Heart right ventricle (tissue), 16 donors: ENCODE measurements at places on chromosomes 5 and 9. TPM values are rescaled to one million over a fixed set of nuclear protein-coding genes. Genes with fewer than 3 reads are reported as not detected.

DNA sequence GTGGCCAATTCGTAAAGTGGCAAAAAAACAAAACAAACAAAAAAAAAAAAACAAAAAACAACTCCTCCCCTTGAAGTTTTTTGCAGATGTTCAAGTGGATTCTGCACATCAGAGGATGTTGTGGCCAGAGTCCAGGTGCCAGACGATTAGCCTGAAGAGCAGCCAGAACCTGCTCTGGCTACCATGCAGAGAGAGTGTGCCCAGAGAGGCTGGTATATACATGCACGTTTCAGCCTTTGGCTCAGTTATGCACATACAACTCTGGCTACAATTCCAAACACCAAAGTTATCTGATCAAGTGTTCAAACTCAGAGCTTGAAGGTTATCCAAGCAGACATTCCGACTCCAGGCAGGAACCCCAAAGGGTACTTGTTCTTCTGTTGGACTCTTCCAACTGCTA, 34.7 kb downstream of the GGTA1 start:
- no peak for DNase-seq

DNA sequence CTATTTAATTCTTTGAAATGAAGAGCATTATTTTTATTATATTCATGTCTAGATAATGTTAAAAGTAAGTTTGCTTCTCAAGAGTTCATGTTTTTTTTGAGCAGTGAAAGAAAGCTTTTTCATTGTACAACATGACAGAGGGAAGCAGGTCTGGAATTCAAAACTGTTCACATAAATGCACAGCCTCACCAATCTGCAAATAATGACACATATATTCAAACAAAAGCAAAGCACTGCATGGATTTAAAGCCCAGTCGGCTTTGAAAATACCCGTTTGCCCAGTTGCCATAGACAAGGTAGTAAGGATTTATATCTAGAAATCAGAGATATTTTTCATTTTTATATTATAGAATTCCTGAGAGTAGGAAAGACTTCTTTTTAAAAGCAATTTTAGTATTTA, 201.8 kb downstream of the CD180 start:
- DNase-seq = no peak

- DNase-seq = peak; percentile 39
Measured at GRCh38 chr5:35012796-35013195, 35.0 kb downstream of the AGXT2 start.

Gene SLCO6A1
- not detected for polyA plus RNA-seq

DNA sequence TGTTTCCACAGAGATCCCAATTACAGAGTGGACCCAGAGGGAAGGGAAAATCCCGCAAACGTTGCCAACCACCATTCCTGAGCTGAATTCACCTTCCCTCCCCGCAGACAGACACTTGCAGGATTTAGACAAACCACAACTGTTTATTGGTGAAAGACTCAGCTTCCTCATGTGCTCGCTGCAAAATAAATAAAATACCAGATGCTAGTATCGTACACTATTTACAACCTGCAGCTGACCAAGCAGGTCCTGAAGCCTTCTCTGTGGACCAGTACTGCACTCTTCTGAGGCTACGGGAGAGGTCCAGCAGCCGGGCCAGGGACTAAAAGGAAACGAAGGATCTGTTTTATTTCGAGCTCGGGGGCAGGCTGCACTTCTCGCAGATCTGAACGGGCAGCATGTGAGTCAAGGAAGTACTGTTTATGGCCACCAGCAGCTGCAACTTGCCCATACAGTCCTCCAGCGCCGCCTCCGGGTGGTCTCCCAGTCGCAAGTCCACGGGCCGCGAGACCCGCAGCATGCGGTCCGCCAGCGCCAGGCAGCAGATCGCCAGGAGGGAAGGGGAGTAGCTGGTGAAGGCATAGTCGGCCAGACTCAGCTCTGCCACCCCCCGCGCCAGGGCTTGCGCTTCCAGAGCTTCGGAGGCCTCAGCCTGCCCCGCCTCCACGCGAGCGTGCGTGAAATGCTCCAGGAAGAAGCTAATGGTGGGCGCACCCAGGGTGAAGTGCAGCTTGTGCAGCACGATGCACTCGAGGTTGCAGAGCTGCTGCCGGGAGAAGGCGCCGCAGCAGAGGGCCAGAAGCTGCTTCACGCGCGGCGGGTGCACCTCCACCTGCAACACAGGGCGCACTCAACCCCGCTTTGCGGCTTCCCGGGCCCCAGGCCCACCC, 2.1 kb downstream of the CCNO start:
- DNase-seq = no peak

GRCh38 chr9:24721621-24722020, 175.9 kb upstream of the IZUMO3 start:
- DNase-seq = no peak

DNA sequence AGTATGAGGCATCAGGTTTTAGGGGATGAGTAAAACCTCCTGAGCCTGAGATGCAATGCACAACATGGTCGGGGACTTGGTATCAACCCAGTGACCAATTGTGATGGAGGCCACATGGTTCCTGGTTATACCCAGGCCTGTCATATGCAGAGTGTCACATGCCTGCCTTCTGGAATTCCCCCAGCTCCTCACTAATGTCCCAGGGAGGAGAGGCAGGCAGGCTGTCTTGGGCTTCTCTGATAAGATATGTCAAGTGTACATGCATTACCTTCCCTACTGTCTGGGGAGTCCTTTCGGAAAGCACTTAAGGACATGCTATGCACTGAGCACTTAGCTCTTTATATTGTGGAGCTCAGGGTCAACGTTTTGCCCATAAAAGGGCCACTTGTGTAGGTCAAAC, 14.2 kb upstream of the PALM2AKAP2 start:
- DNase-seq = no peak

Gene ZNF474
- polyA plus RNA-seq = 0.03 TPM

DNA sequence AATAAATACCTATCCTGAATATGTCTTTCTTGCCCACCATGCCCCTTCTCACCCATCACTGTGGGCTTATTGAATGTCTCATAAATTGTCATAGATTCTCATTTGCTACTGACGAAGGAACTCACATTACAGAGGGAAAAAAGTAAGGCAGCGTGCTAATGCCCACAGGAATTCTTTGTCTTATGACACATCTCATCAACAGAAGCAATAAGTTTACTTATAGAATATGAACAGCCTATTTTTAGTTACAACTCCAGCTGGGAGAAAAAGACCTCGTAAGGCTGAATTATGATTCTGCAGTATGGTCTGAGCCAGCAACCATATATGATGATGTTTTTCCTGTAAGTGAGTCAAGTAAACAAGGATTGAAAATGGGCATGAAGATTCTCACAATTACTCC, 22.4 kb upstream of the ATG10 start:
- no peak for DNase-seq
